Activated CD4-positive, CD25-positive, alpha-beta regulatory T cell (primary cell): ENCODE measurements at places on chromosomes 16 and 17.

DNA sequence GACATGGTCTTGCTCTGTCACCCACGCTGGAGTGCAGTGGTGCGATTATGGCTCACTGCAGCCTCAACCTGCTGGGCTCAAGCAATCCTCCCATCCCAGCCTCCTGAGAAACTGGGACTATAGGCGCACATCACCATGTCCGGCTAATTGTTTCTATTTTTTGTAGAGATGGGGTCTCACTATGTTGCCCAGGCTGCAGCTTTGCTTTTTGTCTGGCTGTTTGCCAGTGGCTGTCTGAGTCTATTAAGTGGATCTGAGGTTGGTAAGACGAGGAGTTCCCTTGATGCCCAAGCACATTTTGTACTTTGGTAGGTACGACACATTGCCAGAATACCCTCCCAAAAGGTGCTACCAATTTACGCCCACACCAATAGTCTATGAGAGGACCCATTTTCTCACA is 5.1 kb downstream of the TBX21 start:
- DNase-seq = no peak

GRCh38 chr16:2912330-2913199 is 834 bp downstream of the FLYWCH1 start:
- no peak for DNase-seq

DNA sequence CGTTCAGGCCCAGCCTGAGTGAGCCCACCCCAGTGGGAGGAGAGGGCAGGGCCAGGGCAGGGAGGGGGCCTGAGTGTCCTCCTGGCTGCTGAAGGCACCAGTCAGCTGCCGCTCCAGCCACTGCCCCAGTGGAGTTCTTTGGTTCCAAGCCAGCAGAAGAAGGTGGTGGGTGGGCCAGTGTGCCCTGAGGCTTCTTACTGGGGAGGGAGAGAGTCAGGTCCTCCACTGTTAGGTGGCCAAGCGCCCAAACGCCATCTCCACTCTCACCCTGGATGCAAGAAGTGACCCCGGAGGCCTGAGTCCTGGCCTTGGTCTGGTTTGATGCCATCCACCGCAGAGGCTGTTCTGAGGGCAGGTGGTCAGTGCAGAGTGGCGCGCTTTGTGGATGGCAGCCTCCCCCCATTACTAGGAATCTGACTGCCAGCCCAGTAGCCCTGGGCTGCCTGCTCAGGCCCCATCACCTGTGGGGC is 2.2 kb downstream of the RNF213 start:
- DNase-seq = no peak

DNA sequence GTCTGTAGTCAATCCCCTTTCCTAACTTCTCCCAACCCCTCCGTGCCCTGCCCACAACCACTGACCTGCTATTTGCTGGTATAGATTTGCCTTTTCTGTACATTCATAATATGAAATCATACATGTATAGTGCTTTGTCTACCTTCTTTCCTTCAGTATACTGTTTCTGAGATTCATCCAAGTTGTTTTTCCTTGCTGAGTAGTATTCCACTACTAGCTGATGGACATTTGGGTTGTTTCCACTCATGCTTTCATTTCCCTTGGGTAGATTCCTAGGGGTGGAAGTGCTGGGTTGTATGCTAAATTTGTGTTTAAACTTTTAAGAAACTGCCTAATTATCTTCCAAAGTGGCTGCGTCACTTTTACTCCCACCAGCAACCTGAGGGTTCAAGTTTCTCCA is 27.7 kb downstream of the CSNK2A2 start:
- no peak for DNase-seq

DNA sequence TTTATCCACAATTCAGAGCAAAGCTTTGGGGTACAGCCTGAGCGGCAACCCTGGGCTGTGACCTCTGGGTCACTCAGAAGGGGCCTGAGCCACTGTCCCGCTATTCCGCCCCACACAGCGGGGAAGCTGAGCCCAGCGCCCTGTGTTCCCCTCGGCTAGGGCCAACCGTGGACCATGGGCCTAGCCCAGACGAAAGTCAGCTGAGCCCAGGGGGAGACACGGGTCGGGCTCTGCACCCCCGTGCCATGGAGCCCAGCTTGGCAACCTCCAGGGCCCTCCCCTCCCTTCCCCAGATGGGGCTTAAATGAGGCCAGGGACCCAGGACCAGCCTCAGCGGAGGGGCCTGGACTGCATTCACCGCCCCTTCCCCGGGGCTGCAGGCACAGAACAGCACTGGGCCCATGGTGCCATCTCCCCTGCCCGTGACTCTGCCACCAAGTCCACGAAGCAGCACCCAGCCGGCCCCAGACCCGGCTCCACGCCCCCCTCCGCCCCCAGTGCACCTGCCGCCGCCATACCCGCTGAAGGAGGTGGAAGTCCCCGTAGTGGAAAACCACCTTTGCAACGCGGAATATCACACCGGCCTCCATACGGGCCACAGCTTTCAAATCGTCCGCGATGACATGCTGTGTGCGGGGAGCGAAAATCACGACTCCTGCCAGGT is 1.8 kb downstream of the TPSD1 start:
- no peak for DNase-seq

DNA sequence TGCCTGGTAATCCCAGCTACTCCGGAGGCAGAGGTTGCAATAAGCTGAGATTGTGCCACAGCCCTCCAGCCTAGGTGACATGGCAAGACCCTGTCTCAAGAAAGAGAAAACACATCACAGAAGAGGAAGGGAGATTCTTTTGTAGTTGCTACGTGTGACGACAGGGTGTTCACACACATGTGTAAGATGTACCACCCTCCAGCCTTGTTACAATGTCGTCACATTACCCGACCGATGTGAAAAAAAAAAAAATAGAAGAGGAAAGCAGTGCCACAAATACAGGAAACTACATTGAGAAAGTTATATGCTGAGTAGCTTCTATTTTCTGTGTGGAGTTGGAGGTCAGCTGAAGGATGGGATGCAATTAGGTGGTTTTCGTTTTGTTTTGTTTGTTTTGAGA is 56.0 kb downstream of the CLUH start:
- DNase-seq = no peak

DNA sequence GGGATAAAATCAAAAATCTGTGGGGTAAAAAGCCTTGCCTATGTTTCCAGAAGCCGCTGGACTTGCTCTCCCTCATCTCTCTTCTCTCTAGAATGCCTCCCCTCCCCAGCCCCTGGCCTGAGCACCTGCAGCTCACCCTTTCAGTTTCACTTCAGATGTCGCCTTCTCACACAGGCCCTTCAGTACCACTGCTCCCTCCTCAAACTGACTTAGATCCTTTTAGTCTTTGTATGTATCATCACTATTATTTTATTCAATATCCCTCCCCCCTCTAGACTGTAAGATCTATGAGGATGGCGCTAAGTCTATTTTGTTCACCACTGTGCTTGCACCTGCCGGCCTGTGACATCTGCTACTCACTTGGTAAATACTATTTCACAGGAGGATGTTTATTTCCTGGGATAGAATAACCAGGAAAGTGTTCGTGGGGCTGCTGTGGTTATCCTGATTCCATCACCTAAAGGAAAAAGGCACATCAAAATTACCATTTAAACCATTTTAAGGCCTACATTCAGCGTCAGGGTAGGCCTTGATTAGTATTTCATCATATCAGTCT is 122.3 kb downstream of the MRTFB start:
- DNase-seq = no peak

GRCh38 chr17:19762515-19762961 is 14.4 kb upstream of the ALDH3A1 start:
- no peak for DNase-seq

DNA sequence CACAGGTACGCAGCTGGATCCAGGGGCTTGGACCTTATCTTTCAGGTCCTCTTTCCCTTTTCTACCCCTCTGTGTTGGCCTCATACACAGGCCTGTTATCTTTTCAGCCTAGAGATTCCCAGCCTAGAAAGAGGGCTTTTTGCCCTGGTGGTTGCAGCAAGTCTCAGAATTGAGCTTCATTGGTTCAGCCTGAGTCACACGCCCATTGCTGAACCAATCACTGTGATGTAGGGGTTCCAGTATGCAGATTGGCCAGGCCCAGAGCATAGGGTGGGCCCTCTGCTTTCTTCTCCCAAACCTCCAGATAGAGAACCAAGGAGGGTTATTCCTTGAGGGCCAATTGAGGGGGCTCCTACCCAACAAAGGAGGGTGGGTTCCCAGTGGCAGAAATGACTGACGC is 32.8 kb downstream of the GPT2 start:
- no peak for DNase-seq

DNA sequence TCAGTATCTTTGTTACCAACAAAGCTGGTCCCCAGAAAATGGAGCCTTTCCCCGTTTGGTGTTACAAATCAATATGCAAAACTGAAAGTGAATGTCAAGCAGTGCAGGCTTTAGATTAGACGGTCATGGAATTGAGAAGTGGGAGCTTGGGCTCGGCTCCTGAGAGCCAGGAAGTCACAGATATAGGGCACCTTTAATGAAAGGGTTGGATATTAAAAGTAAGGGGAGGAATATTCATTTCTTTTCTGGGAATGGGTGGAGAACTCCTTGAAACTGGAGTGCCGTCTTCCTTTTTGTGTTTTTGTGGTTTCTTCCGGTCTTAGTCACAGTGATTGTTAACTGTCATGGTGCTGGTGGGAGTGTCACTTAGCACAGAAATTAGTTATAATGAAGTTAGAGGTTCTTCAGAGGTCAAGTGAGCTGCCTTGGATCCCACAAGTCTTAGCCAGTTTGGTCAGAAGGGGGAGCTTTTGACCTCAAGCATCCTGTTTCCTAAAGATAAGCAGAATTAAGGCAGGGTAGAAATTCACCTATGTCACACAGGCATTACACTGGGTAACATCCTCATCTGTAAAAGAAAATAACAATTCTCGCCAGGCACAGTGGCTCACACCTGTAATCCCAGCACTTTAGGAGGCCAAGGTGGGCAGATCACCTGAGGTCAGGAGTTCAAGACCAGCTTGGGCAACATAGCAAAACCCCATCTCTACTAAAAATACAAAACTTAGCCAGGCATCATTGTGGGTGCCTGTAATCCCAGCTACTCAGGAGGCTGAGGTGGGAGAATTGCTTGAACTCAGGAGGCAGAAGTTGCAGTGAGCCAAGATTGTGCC is 9.6 kb upstream of the EIF1 start:
- DNase-seq = no peak

- DNase-seq = no peak
Observed at GRCh38 chr17:81601525-81602120, 35.3 kb downstream of the NPLOC4 start.

DNA sequence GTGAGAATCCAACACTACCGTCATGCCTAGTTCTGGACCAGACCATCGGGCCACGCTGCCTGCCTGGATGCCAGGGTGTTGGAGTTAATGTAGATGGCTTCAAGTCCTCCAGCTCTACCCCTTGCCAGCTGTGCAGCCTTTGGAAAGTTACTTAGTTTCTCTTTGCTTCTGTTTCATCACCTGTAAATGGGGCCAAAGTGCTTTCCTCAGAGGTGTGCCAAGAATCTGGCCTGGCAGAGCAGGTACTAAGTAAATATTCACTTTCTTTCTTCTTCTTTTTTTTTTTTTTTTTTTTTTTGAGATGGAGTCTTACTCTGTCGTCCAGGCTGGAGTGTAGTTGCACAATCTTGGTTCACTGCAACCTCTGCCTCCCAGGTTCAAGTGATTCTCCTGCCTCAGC is 159.5 kb upstream of the RPL38 start:
- DNase-seq = no peak

- no peak for DNase-seq
Observed at GRCh38 chr17:77237232-77238008, 96.7 kb downstream of the SEC14L1 start.

DNA sequence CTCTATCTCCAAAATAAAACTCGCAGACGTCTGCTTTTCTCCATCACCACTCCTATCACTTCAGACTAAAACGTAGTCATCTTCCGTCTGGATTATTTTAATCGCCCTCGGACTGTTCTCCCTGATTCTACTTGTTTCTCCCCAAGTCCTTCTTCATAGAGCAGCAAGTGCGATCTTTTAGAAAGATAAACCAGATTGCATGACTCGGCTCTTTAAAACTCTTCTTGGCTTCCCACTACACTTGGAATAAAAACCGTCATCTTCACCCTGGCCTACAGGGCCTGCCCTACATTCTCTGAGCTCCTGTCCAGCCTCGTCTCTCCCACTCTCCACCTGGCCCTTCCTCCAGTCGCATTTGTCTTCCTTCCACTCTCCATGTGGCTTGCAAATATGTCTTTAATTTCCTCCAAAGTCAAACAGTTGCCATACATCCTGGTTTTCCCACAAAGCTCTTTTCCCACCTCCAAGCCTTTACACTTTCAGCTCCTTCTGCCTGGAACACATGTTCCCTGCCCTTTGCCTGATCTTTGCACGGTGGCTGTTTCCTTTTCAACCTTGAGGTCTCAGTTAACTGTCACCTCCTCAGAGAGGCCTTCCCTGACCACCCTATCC is 70.5 kb upstream of the DHX40 start:
- DNase-seq = no peak

DNA sequence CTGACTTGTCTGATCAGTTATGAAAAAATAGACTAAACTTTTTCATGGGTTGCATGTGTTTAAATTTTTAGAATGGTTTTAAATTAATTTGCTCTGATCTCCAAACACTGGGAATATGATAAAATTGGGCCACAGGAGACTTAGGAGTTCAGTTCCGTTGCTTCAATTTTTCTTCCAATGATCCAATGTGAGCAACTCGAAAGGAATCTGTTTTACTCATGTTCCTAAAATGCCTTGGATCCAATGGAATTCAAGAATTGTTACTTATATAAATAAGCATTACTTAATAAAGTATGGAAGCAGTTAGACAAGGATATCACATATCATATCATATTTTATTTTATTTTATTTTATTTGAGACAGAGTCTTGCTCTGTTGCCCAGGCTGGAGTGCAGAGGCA is 56.0 kb upstream of the NACA2 start:
- DNase-seq = no peak

DNA sequence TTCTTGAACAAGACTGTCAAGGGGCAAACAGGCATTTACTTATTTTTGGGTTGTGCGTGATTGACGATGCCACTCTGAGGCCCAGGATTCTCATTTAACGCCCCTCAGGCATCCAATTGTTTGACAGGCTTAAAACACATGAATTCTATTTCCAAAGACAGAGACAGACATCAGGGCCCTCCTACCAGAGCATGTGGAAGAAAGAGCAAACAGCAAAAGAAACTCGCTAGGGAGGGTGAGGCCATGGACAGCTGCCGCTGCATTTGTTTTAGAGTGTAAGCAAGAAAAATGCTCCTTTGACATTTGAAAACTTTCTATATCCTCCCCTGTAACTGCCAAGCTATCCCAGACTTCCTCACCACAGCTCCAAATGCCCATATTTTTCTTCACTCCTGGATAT is 410.1 kb downstream of the NPIPA8 start:
- no peak for DNase-seq
